ENCODE measurements at places on chromosomes 4 and X.

GRCh38 chrX:71298119-71298518 lies 3.4 kb upstream of the ITGB1BP2 start:
- no peak for ATAC-seq

DNA sequence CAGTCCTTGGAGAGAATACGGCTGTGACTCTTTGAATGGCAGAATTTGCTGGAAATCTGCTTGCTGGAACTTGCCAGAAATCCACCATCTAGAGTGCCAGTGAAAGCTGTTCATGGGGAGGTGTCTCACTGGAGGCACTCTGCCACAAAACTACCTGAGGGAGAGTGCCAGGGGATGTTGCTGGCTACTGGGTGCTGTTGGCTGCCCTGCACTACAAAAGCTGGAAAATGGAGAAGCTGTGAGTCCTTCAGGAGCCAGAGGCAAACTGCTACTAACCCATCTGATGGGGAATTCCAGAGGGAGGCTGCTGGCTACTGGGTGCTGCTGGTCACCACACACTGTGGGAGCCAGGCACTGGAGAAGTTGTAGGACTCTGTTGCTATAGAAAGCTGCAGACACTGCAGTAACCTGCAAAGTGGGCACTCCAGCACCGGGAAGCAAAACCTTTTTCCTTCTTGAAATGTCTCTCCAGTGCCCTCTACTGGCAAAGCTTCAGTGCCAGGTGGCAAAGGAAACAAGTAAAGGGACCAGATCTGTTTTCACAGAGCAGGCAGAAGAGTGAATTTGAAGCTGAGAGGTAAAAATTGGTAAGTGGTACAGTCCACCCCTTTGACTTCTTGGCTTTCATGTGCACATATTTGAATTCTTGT lies 47.8 kb upstream of the HSD17B10 start:
- ATAC-seq, result peak; percentile 74

DNA sequence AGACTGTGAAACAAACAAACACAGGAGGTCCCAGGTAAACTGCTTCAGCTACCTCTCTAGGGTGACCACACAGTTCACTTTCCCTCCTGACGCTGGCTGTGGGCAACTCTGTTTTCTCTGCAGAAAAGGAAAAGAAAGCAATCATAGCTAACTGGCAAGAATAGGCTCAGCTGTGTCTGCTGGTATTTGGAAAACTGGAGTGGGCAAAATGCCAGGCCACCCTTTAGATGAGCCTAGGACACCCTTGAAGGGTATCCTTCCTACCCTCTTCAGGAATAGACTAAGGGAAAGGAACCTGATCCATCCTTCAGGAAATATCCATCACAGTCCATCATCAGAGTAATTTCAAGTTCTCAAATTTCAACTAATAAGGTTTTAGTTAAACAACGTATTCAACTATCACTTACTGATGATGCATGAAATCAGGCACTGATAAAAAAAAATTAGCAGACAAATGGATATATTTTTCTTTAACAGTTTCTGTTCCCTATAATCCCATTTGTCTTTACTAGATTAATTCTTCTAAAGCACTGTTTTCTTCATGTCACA lies 60.9 kb downstream of the CAMK2D start:
- ATAC-seq, result no peak

GRCh38 chr4:7207628-7208231 lies 15.4 kb downstream of the SORCS2 start:
- ATAC-seq, result peak; percentile 13

DNA sequence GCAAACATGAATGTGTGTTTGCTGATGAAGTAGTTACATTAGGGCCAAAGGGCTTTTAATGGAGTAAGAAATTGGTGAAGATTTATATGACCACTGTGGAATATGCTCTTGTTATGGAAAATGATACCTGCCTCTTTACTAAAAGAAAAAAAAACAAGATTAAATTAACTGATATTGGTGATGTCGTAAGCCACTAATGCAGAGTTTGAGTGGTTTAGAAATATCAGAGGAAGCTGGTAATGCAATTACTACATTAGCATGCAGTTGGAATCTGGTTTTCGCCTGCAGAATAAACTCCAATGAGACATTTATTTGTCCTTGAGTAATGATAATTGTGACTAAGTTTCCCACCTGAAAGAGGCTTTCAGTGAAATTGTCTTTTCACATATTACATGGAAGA lies 597.9 kb downstream of the GALNTL6 start:
- ATAC-seq, result no peak

DNA sequence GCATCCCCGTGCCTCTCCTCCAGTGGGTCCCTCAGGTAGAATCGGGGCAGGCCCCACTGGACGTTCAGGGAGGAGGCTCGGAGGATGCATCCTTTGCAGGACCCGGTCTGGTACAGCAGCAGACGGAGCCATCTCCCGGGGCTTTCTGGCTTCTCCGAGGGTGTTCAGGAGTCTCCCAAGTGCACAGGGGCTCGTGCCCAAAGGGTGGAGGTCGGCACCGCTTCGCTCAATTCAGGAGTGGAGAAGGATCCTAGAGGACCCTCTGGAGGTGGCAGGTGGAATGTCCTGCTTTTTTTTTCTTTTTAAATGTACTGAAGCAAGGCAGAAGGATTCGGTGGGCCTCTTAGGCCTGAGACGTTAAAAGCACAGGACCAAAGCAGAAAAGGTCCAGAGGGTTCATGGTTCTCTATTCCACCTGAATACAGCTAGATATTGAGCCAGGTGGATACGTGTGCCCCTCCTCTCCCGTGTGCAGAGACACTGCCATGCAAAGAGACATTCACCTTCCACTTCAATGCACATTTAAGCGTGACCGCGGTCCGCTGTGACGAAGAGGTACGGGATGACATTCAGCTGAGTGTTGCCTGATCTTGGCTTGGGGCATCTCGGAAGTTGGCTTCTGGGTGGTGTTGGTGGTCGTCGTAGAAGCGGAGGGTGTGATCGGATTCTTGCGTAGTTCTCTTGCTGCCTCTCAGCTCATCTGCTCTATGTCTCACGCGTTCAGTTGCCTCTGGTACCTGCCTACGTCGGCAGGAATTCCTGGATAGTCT lies 281.2 kb upstream of the AGTR2 start:
- ATAC-seq, result no peak
